ENCODE measurements at places on chromosomes 6 and 20.

DNA sequence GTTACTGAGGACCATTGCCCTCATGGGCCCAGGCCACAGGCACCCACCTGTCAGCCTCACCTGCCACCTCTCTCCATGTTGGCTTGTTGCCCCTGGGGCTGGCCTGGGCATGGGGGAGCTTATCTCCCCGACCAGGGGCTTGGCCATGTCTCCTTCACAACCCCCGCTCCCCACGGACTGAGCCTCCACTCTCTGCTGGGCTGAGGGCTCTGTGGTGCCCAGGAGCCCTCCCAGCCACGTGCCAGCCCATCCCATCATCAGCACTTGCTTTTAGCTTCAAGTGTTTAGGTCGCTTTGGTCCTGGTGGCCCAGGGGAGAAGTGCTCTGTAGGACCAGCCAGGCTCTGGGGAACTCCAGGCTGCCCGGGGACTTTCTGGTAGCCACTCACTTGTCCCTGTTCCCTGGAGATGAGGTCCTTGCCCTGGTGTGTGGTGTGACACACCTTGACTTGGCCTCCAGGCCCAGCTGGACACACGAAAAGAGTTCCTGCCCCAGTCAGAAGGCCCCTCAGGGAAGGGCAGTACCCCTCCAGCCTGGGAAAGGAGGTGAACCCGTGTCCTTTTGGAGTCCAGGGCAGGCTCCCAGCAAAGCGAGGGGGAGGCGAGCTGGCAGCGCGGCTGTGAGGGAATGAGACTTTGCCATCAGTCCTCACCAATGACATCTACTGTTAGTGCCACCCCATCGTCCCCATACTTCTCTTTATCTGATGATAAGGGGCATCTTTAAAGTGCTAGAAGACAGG lies 352.6 kb downstream of the ZFAND3 start:
- no peaks in the 10 kb centered on the region for H3K4me1 ChIP-seq
- no peaks in the 10 kb centered on the region for H3K27me3 ChIP-seq
- H3K4me3 ChIP-seq = no peak overlapping the region
- no peak for DNase-seq

DNA sequence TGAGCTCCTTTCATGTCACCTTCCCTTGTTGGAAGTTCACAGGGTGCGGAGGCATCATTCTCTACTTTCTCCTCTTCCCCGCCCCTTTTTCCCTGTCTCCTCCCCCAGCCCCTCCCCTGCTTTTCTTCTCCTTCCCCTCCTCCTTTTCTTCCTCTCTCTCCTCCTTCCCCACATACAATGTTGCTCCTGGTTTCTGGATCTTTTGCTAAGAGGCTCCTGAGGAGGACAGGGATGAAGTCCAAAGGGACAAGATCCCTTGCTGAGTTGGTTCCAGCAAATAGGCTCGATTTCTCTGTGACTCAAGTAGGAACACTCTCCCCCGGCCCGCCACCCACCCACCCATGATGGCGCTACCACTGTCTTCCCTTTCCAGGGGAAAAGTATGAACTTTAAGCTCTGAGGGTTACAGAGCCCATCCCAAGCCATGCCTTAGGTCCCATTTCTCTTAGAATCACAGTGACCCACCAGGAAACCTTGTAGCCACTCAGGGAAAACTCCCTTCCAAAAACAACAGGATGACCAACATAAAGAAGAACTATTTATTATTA lies 852 bp upstream of the TFEB start:
- DNase-seq = no peak
- H3K36me3 ChIP-seq = no peaks in the 10 kb centered on the region
- H3K27me3 ChIP-seq = no peaks in the 10 kb centered on the region
- H3K4me3 ChIP-seq = no peak overlapping the region
- peaks cover 21% of the 10 kb centered on the region for H3K4me1 ChIP-seq

- H3K4me1 ChIP-seq = no peaks in the 10 kb centered on the region
- H3K4me3 ChIP-seq = no peak overlapping the region
- H3K27me3 ChIP-seq = peaks cover 10% of the 10 kb centered on the region
- DNase-seq = no peak
- no peak overlapping the region for H3K27ac ChIP-seq
- H3K36me3 ChIP-seq = no peaks in the 10 kb centered on the region
Observed at GRCh38 chr20:61297986-61298385, 45.9 kb downstream of the CDH4 start.

GRCh38 chr6:30391240-30391639 lies 46.3 kb downstream of the RPP21 start:
- no peak for DNase-seq
- H3K4me1 ChIP-seq = no peaks in the 10 kb centered on the region
- no peak overlapping the region for H3K4me3 ChIP-seq
- H3K27me3 ChIP-seq = peaks cover 14% of the 10 kb centered on the region
- no peak overlapping the region for H3K27ac ChIP-seq

- H3K36me3 ChIP-seq = no peaks in the 10 kb centered on the region
- no peaks in the 10 kb centered on the region for H3K4me1 ChIP-seq
- DNase-seq = no peak
- H3K27ac ChIP-seq = no peak overlapping the region
Observed at GRCh38 chr20:41627611-41628244, 9.6 kb upstream of the CHD6 start.

GRCh38 chr6:158485431-158485830 lies 74.5 kb upstream of the TMEM181 start:
- DNase-seq = no peak
- H3K4me3 ChIP-seq = no peak overlapping the region
- no peaks in the 10 kb centered on the region for H3K27me3 ChIP-seq
- H3K4me1 ChIP-seq = no peaks in the 10 kb centered on the region

All from T-cell (primary cell).